SW 1271 (cell line): ENCODE measurements at places on chromosomes 1 and 21.

- no peak for DNase-seq
These were observed 12.5 kb upstream of the SRM start for GRCh38 chr1:11072216-11072917.

GRCh38 chr21:33348706-33349105, 23.9 kb downstream of the IFNAR1 start:
- DNase-seq: no peak

DNA sequence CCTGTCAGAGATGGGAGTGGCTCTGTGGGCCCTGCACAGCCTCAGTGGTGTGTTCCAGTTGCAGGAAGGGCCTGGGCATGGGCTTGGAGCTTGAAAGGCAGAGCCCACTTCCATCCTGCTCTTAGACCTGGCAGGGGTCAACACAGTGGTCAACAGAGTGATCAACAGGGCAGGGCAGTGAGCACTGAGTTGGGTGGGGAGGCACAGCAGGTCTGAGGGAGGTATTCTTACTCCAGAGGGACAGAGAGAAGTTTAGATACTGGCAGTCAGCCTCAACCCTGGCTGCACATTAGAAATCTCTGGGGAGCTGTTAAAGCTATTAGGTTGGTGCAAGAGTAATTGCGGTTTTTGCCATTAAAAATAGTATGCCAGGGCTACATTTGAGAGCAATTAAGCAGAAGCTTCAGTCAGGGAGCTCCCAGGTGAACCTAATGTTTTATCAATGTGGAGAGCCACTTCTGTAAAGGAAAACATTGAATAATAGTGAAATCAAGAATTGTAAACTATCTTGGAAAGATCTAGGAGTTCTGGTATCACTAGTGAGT, 37.7 kb downstream of the SH3BGR start:
- no peak for DNase-seq

- DNase-seq: no peak
These were observed 1132.7 kb downstream of the KCNT2 start for GRCh38 chr1:195475568-195475967.

- peak; percentile 10 for DNase-seq
These were observed 212.8 kb downstream of the PBX1 start for GRCh38 chr1:164771619-164772361.

DNA sequence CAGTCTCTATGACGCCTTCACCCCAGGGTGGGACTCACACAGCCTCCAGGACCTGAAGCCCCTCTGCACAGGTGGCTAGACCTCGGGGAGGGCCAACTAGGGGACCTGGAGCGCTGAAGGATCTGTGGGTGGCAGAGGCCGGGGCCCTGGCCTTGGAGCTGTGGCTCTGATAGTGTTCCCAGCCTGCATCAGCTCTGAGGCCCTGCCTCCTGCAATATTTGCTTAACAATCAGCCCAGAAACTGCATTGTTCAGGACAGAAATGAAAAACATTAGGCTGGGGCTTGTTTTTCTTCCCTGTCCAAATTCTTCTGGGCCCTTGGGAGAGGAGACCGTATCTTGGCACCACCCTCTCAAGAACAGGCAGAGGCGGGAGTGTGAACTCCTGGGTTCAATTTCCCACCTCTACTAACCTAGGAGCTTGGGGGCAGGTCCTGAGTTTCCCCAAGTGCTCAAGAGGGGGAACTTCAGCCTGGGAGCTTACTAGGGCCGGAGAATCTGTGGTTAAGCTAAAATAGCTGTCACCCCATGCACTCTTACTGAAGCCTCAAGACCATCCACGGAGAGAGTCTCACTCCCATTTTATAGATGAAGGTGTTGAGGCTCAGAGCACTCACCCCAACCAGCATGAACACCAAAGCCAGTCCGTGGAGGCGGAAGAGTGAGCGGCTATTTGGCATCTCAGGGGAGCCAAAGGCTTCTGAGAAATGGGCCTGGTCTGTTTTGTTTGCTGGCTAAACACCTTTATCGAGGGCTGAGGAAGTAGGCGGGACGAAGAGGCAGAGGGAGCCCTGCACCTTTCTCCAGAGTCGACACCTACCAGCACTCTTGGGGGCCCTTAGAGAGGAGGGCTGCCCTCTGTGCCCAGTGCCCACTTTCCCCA, 18.8 kb upstream of the CASZ1 start:
- no peak for DNase-seq

GRCh38 chr1:212512816-212513559, 80.3 kb downstream of the NENF start:
- DNase-seq: no peak

- no peak for DNase-seq
These were observed 373.4 kb downstream of the NEGR1 start for GRCh38 chr1:71908871-71909390.

DNA sequence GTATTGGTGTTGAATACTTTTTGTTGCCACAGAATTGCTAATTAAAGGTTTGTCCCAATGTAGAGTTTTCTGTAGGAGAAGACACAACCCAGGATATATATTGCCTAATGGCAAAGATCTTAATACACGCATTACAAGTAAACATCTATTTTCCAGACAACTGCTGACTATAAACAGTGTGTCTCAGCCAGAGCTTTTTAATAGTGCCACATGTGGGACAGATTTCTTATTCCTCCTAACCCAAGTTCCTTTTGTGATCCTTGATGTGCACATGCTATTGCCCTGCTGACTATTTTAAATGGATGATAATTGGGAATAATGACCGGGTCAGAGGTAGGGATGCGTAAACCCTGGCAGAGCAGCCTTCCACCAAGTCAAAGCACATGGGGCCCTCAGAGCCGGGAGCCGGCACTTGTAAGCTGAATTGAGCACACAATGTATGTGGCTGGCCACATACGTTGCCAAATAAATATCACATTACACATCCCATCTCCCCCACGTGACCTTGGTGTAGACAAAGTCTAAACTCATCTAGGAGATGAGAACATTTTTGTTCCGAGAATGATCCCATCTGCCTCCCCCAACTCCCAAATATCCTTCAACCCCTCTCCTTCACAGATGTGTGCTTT, 209.8 kb upstream of the NFIA start:
- DNase-seq: no peak

DNA sequence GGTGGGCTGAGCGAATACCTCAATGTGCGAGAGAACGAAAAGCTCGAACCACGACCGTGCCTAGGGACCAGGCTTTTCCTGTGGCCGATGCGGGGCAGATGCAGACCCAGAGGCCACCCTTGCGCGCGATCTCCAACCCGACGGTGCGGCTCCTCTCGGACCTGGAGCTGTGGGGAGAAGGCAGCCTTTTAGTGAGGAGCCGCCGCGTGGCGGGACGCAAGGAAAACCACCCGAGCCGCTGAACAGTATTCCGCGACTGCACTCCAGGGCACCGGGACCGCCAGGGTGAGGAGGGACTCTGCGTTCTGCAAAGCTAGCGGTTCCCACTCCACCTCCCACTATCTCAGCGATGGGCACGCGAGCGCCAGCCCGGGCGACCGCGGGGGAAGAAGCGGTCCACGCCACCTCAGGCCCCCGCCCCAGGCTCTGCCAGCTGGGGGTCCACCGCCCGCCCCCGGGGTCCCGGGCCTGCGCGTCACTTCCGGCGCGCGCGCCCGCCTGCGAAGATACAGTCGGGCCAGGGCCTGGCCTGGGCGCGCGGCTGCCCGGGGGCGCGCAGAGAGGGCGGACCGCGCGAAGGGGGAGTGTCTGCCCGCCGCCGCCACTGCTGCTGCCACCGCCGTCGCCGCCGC, 66.5 kb upstream of the PRKACB start:
- peak; percentile 57 for DNase-seq

- no peak for DNase-seq
These were observed 8.4 kb upstream of the SLC19A1 start for GRCh38 chr21:45550522-45551210.

GRCh38 chr1:82979593-82980236, 1019.2 kb downstream of the TTLL7 start:
- DNase-seq: no peak

- DNase-seq: no peak
These were observed 20.1 kb downstream of the YTHDF2 start for GRCh38 chr1:28756846-28757245.

- DNase-seq: no peak
These were observed 29.8 kb upstream of the GALNT2 start for GRCh38 chr1:230037261-230037660.

DNA sequence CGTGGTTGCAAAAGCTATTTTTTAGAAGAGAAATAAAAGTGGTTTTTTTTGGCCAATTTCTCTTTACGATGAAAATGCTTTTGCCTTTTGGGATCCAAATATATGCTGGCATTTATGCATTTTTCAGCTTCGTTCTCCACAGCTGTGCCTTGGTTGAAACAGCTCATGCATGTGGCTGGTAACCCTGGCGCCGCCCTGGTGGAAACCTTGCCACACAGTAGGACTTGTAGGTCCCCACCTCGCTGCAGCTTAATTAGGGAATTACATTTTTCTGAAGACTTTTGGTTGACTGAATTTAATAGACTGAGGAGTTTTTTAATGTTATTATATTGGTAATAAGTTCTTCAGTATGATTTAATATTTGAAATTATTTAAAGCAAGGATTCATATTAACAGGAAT, 12.7 kb upstream of the PCP4 start:
- DNase-seq: no peak

GRCh38 chr1:162701286-162701685, 69.0 kb downstream of the DDR2 start:
- DNase-seq: no peak

DNA sequence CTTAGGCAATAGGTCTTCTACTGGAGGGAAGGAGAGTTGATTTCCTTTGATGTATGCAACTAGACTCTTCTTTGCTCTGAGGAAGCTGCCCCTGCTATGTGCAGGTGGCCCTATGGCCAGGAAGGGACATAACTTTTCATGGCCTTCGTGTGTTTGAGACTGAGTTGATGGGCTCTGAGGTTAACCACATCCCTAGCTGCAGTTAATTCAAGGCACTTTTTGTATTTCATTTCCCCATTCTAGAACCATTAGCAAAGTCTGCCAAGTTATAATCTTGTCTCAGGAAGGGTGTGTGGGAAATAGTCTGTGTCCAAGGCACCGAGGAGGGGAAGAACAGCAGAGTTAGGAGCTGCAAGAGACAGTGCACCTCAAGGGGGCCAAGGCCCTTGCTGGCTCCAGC, 2.5 kb downstream of the FCRL4 start:
- DNase-seq: no peak

GRCh38 chr1:244836135-244836521, 670 bp downstream of the COX20 start:
- DNase-seq: peak; percentile 21

DNA sequence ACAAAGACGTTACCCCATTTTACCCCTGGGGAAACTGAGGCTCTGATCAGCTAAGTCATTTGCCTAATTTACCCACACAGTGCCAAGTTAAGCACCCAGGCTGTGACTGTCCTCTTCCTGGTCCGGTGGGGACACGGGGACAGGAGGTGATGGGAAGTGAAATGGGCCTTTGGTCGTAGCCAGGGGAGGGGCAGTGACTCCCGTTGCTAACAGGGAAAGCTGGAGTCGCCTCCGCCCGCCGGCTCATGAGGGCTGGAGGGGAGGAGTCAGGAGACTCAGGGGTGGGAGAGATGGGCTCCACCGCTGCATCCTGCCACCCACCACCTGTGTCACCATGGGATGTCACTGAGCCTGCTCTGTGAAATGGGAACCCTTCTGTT, 139.3 kb downstream of the PGBD5 start:
- no peak for DNase-seq

GRCh38 chr1:232600424-232601258, 29.3 kb downstream of the SIPA1L2 start:
- no peak for DNase-seq

GRCh38 chr1:214326406-214326805, 45.4 kb downstream of the SMYD2 start:
- no peak for DNase-seq

DNA sequence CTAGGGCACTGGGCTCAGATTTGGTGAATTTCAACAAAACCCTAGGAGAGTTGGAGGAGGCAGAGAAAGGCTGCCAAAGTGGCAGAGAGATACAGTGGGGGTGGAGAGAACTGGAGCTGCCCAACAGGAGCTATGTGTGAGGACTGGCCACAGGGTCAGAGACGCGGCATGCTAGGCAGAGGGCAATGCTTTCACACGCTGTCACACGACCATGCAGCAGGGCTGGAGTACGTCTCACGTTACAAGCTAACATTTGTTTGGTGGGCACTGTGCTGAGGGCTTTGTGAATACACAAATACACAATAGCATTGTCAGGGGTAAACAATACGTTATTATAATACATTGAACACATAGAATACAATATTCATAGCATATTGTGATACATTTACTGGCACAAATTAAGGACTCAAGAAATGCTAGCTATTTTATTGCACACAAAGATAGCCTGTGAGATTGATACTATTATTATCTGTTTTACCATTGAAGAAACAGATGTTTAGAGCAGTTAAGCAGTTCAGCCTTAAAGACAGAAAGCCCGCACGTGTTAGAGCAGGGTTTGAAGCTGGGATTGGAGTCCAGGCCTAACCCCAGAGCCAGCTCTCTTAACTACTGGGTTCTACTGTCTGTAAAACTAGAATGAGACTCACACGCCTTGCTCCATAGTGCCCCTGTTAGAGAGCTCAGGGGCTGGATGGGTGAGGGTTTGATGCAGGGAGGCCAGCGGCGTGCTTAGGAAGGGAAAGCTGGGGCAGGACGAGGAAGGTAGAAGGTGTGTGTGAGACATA, 4.5 kb downstream of the RAB7B start:
- no peak for DNase-seq

- DNase-seq: no peak
These were observed 64.1 kb downstream of the DNTTIP2 start for GRCh38 chr1:93814795-93815340.

GRCh38 chr1:211099393-211099792, 34.6 kb downstream of the KCNH1 start:
- no peak for DNase-seq

- no peak for DNase-seq
These were observed 251 bp downstream of the GPA33 start for GRCh38 chr1:167089939-167090313.

- DNase-seq: no peak
These were observed 19.2 kb downstream of the WDTC1 start for GRCh38 chr1:27253596-27253995.

DNA sequence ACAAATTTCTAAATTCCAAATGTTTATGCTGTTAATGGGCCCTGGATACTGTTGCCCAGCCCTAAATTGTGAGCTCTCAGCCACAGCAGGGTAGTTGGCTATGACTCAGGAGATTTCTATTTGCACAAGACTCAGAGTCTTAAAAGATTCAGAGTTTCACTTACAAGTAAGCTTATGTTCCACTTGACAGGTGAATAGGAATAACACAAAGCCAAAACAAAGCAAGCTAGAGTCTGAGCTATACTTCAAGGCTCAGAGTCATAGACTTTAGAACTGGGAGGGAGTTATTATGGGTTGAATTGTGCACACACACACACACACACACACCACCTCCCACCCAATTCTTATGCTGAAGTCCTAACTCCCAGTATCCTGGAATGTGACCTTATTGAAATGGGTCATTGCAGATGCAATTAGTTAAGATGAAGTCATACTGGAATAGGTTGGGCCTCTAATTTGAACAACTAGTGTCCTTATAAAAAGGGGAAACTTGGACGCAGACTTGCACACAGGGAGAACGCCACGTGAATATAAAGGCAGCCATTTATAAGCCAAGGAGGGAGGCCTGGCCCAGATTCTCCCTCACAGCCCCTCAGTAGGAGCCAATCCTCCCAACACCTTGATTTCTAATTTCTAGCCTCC, 30.2 kb downstream of the PRDX6 start:
- DNase-seq: peak; percentile 25
